Mesendoderm (in vitro differentiated cells): ENCODE measurements at places on chromosomes 2 and 18.

DNA sequence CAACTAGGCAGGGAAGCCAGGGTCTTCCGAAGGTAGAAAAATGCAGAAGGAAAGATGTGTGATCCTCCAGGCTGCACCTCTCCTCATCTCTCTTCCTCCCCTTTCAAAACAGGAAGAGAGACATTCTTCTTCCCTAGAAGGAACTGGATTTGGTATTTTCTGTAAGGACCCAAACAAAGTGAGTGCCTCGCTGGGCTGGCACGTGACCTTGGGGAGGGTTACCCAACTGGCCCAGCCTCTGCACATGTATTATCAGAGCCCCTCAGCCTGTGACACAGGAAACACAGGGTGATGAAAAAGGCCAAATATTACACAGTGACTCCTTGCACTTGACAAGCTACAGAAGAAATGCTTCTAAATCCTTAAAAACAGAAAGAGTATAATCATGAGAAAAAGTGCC lies 2.3 kb downstream of the HJURP start:
- no peak overlapping the region for H3K4me3 ChIP-seq
- no peaks in the 10 kb centered on the region for H3K27me3 ChIP-seq
- H3K4me1 ChIP-seq, result peaks cover 4% of the 10 kb centered on the region
- no peak for DNase-seq

GRCh38 chr2:151102226-151102625 lies 159.4 kb downstream of the RBM43 start:
- H3K4me3 ChIP-seq, result no peak overlapping the region
- H3K27me3 ChIP-seq, result no peaks in the 10 kb centered on the region

DNA sequence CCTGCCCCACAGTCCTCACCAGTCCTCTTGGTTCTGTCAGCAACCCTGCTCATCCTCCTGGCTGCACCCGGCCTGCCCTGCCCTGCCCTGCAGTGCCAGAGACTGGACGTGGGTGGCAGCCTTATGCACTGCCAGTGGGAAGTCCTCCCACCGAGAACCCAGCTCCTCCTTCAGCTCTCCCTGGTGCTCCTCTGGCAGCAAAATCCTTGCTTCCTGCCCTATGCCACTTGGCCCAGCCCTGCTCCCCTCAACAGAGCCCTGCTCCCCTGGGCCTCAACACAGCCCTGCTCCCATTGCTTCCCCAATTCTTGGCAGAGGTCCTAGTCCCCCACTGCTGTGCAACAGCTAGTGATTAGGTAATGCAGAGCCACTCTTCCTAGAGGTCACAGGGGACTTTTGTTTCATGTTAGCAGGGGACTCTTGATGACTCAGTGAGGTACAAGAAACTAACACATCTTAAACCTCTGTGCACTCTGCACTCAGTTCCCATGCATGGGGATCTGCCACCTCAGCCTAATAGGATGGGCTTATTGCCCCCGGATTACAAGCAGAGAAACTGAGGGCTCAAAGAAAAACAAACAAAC lies 58.0 kb upstream of the EDAR start:
- H3K36me3 ChIP-seq, result no peaks in the 10 kb centered on the region
- no peak overlapping the region for H3K27ac ChIP-seq
- no peak for DNase-seq

DNA sequence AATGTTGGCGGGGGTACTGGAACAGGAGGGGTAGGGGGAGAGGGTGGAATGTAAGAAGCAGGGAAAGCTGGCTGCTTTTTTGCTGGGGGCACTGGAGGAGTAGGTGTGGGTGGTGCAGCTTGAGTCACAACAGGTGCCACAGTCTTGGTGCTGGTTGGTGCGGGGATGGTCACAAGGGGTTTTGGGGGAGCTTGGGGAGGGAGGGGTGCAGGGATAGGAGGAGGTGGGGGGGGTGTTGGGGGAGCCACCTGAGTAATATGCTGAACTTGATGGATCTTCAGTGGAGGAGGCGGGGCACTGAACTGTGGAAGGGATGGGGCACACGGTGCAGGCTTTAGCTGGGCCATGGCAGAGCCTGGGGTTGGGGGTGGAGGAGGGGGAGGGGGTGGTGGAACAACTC lies 94.4 kb downstream of the RAPH1 start:
- no peaks in the 10 kb centered on the region for H3K27me3 ChIP-seq
- H3K4me1 ChIP-seq, result no peaks in the 10 kb centered on the region
- DNase-seq, result no peak
- no peak overlapping the region for H3K27ac ChIP-seq
- H3K4me3 ChIP-seq, result no peak overlapping the region

DNA sequence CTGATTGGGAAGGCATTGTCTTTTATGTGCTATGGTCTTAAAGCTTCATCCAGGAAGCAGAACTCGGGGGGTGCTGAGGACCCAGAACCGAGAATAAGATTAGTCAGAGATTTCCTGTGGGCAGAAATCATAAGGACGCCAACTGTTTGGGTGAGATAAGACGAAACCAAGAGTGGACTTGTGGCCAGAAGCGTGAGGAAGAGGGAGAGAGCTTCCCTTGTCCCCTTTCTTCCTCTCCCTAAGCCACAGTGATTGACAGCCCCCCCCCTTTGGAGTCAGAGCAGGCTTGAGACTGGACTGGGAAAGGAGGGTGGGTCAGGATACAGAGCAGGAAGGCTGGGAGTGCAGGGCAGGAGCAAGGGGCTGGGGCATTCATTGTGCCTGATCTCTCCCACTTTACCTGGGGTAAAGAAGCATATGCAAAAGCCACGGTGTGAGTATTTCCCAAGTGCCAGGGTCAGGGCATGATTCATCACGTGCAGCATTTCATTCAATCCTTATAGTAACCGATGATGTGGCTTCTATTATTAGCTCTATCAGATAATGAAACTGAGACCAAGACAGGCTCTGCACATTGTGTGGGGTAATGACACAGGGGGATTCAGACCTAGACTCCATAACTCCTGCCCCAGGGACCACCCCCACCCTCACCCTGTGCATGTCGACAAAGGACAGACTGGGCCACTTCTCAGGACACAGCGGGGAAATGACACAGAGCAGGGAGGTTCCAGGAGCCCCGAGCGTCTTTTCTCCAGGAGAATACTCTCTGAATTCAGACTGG lies 3.0 kb upstream of the IL1RN start:
- no peaks in the 10 kb centered on the region for H3K27me3 ChIP-seq
- no peak overlapping the region for H3K4me3 ChIP-seq
- no peak for DNase-seq
- H3K4me1 ChIP-seq, result no peaks in the 10 kb centered on the region
